ENCODE measurements at places on chromosomes 6 and 20.

GRCh38 chr6:56023829-56024228, 148.4 kb upstream of the BMP5 start:
- DNase-seq = no peak

- DNase-seq = no peak
Observed at GRCh38 chr6:42084889-42085288, 34.6 kb downstream of the TAF8 start.

DNA sequence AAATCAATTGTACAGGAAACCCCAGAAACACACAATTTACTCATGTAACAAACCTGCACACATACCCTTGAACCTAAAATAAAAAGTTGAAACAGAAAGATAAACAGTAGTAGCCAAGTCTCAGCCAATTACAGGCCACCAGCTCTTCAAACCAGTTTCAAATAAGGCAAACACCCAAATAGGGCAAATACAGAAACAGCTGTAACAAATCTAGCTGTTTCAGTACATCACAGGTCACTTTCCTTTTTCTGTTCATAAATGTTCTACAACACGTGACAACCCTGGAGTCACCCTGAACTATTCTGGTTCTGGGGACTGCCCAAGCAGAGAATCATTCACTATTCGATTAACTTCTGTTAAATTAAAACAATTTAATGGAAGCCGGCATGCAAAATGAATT, 329.0 kb downstream of the GJA1 start:
- DNase-seq = no peak

DNA sequence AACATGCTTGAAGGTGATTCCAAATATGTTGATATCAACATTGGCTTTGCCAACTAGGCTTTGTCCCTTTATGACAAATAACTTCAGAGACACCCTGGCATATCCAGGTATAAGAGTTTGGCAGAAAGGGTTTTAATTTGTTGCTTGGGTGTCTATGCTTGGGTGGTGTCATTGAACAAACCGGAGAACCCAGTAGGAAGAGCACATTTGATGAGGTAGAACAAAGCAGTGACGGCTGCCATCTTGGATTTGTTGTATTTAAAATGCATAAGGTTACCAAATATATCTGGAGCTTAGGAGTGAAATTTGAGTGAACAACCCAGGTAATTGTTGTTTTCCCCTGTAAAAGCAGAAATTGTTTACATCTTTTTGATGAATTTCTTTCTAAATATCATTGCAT, 503.7 kb upstream of the JARID2 start:
- no peak for DNase-seq

DNA sequence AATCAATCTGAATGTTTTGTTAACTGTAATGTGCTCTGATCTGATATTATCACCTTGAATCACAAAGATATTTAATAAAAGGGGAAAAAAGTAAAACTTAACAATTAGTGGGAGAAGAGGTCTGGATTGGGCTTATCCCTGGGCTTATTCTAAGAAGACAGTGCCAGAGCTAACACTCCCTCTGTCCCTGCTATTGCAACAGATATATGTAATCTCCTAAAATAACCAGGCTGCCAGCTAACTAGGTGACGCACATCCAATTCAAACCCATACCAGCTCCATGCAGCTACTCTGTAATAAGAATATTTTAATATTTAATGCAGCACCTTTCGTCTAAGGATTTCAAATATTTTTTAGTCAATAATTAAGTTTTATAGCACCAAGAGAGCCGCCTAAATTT, 330.1 kb upstream of the MARCKS start:
- no peak for DNase-seq

DNA sequence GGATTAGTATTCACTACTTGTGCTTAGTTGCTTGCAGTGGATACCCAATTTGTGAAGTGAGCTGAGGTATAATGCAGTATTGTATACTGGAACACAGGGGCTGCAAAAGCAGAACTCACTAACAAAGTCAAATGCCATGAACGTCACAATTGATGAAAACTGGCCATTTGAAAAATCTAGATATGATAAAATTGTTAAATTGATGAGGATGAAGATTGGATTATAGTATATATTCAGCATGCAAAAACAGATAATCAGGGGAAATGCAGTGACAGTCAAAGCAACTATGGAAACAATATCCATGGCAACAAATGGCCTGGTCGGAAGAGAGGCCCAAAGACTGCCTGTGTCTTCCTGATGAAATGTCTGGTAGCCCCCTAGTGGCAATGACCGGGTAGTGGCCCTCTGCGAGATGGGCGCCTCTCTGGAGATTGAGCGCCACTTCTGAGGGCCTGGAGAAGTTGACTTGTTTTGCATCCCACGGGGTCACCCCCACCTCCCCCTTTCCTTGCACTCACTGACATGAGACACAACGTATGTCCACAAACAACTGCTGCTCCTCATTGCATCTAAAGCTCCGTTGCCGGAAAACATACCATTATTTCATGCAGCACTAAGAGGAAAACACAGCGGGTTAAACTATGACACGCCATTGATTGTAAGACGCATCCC, 43.6 kb downstream of the C6orf15 start:
- peak; percentile 64 for DNase-seq
